ENCODE measurements at places on chromosomes 5 and 9. TPM values are rescaled to one million over a fixed set of nuclear protein-coding genes. Genes with fewer than 3 reads are reported as not detected.

TRIM41 gene
- 32.2 TPM for total RNA-seq

CER1 gene
- not detected for total RNA-seq

SLC34A3 gene
- not detected for total RNA-seq

GRCh38 chr5:3886524-3887451 is 291.2 kb downstream of the IRX1 start:
- DNase-seq, result no peak

DNA sequence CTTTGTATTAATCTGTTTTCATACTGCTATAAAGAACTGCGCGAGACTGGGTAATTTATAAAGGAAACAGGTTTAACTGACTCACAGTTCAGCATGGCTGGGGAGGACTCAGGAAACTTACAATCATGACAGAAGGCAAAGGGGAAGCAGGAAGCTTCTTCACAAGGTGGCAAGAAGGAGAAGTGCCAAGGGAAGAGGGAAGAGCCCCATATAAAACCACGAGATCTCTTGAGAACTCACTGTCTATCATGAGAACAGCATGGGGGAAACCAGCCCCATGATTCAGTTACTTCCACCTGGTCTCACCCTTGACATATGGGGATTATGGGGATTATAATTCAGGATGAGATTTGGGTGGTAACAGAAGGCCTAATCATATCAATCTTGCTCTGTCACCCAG is 60.9 kb upstream of the CHD1 start:
- DNase-seq, result no peak

DNA sequence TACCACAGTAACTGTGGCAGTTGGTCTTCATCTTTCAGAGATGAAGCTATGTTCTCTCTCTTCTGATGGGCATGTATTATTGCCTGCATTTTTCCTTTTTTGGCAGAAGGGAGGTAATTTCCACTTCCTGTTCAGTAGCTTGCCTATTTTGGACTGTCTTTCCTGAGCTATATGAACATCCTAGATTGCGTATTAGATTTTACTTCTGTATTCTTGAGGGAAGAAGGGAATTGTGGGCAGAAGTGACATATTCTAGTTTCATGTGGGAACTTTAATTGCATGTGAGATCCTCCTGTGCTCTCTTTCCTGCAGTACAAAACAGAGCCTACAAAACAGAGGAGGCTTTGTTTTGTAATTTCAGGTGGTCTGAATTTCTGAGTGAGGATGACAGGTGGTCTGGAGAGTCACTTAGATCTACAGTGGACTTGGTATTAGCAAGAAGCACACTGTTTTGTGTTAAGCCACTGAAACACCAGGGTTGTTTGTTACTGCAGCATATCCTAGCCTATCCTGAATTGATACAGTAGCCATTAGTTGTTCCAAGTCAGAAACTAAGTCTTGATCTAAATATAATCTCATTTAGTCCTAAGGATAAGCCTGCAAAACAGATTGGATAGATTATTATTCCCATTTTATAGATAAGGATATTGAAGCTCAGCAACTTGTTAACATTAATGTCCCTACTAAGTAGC is 68.1 kb downstream of the AOPEP start:
- DNase-seq, result no peak

- no peak for DNase-seq
Measured at GRCh38 chr5:169164481-169164925, 136.4 kb downstream of the SLIT3 start.

GRCh38 chr5:61202213-61202612 is 39.9 kb upstream of the SMIM15 start:
- DNase-seq, result no peak

DNA sequence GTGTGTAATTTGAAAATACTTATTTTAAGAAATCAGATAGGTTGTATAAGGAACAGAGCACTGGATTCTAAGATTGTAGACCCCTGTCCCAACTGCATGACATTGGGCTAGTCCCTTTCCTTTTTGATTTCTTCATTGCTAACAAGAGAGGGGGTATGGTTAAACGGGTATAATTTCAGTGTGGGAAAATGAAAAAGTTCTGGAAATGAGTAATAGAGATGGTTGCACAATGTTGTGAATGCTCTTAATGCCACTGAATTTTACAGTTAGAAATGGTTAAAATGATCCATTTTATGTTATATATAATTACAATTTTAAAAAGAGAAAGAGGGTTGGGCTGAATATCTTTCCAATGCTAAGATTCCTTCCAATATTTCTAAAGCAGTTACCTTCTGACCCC is 103.3 kb upstream of the LHFPL2 start:
- DNase-seq, result no peak

- DNase-seq, result no peak
Measured at GRCh38 chr5:130536691-130537090, 628.4 kb downstream of the HINT1 start.

DNA sequence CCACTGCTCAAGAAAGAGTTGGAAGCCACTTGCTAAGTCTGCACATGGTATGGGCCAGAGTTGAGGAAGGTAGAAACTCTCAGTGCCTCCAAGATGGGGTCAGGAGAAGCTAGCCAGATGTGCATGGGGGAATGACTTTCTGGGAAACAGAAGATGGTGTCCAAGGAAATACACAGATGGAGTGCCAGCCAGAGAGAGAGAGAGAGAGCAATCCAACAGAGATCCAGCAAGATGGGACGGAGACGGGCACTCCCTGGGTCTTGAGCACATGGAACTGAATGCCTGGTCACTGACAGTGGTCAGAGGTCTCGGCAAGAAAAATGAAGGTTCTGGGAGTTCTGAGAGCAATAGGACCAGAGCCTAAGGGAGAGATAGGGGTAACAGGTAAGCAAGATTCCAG is 82.1 kb downstream of the SH3TC2 start:
- no peak for DNase-seq

Measured in NCI-H460 (cell line).